ENCODE measurements at places on chromosomes 11 and 22.

- no peak overlapping the region for H3K27ac ChIP-seq
- H3K27me3 ChIP-seq: no peaks in the 10 kb centered on the region
- H3K4me1 ChIP-seq: peaks cover 11% of the 10 kb centered on the region
- H3K4me3 ChIP-seq: no peak overlapping the region
- H3K36me3 ChIP-seq: peaks cover 8% of the 10 kb centered on the region
- DNase-seq: no peak
Measured at GRCh38 chr11:95993438-95994298, 69.8 kb upstream of the MTMR2 start.

GRCh38 chr11:72426758-72427157 is 7.6 kb downstream of the CLPB start:
- H3K27me3 ChIP-seq: no peaks in the 10 kb centered on the region
- H3K27ac ChIP-seq: no peak overlapping the region
- DNase-seq: no peak
- peaks cover 3% of the 10 kb centered on the region for H3K36me3 ChIP-seq
- H3K4me3 ChIP-seq: no peak overlapping the region

- H3K27ac ChIP-seq: no peak overlapping the region
- no peaks in the 10 kb centered on the region for H3K4me1 ChIP-seq
Measured at GRCh38 chr22:49812838-49813237, 14.8 kb downstream of the BRD1 start.

- H3K27me3 ChIP-seq: peaks cover 36% of the 10 kb centered on the region
- DNase-seq: no peak
- H3K4me1 ChIP-seq: peaks cover 7% of the 10 kb centered on the region
- H3K36me3 ChIP-seq: no peaks in the 10 kb centered on the region
- H3K4me3 ChIP-seq: no peak overlapping the region
- no peak overlapping the region for H3K27ac ChIP-seq
Measured at GRCh38 chr11:1706634-1707400, 9.8 kb downstream of the KRTAP5-6 start.

DNA sequence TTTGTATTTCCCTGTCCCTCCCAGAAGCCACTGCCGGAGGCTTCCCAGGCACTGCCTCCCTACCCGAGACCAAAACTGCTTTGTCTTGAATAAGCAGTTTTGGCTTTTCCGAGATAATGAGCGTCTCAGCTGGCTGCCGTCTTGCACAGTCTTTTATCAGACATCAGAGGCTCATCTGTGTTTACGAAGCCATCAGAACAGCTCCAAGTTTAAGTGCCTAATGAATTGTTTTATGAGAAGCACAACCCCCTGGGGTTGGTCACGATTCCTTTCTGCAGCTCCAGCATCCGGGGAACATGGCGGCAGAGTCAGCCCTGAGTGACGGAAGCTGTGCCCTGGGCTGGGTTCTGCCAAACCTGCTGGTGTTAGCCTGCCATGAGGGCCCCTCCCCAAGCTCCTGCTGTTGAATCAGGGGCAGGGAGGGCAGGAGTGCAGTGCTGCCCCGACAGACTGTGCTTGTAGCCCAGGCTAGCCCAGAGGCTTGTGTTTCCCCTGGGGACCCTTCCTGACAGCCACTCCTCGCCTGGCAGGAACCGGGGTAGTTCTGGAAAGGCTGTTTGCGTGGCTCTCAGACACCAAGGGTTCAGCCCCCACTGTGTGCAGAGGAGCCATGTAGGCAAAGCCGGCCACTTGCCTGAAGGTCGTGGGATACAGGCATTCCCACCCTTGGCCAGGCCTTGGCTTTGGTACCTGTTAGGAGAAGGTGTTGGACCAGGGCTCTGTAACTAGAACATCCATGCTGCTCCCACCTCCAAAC is 96.1 kb downstream of the MORC2 start:
- H3K27ac ChIP-seq: no peak overlapping the region
- no peaks in the 10 kb centered on the region for H3K4me1 ChIP-seq
- no peak for DNase-seq
- no peaks in the 10 kb centered on the region for H3K36me3 ChIP-seq
- no peak overlapping the region for H3K4me3 ChIP-seq

GRCh38 chr22:48941903-48942575 is 885.6 kb downstream of the BRD1 start:
- peaks cover 14% of the 10 kb centered on the region for H3K4me1 ChIP-seq
- no peak overlapping the region for H3K4me3 ChIP-seq
- peaks cover 12% of the 10 kb centered on the region for H3K27me3 ChIP-seq

GRCh38 chr11:128572965-128573364 is 14.4 kb downstream of the ETS1 start:
- no peak for DNase-seq
- H3K4me1 ChIP-seq: peaks cover 5% of the 10 kb centered on the region
- no peak overlapping the region for H3K27ac ChIP-seq
- H3K36me3 ChIP-seq: peaks cover 1% of the 10 kb centered on the region
- H3K4me3 ChIP-seq: no peak overlapping the region
- H3K27me3 ChIP-seq: peaks cover 83% of the 10 kb centered on the region

GRCh38 chr22:17831501-17832251 is 57.4 kb upstream of the BID start:
- no peak overlapping the region for H3K27ac ChIP-seq
- H3K4me3 ChIP-seq: no peak overlapping the region
- H3K27me3 ChIP-seq: no peaks in the 10 kb centered on the region
- DNase-seq: no peak
- no peaks in the 10 kb centered on the region for H3K36me3 ChIP-seq

DNA sequence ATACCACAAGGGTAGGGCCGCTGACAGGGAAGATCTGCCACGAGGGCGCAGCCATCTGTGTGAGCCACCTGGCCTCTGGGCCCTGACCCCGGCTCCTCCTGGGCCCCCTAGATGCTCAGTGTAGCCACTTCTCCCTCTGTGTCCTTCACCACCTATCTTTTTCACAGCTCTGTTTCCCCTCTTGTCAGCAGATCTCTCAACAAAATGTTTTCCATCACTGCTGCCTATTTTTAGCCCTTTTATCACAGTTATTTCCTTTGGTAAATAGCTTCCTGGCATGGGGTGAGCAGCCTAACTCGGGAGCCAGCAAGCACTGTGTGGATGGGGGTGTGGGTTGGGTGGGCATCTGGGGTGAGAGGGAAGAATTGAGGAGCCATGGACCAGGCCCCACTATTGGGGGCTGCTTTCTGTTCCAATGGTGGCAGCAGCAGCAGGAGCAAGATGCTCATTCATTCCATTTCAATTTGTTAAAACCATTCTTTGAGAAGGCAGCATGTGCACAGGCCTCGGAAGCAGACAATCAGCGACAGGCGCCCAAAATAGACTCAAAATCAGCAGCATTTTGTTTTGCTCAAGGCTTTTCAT is 135.2 kb upstream of the NAV2 start:
- no peaks in the 10 kb centered on the region for H3K36me3 ChIP-seq
- no peak overlapping the region for H3K4me3 ChIP-seq
- no peak for DNase-seq
- H3K27ac ChIP-seq: no peak overlapping the region
- H3K4me1 ChIP-seq: no peaks in the 10 kb centered on the region

DNA sequence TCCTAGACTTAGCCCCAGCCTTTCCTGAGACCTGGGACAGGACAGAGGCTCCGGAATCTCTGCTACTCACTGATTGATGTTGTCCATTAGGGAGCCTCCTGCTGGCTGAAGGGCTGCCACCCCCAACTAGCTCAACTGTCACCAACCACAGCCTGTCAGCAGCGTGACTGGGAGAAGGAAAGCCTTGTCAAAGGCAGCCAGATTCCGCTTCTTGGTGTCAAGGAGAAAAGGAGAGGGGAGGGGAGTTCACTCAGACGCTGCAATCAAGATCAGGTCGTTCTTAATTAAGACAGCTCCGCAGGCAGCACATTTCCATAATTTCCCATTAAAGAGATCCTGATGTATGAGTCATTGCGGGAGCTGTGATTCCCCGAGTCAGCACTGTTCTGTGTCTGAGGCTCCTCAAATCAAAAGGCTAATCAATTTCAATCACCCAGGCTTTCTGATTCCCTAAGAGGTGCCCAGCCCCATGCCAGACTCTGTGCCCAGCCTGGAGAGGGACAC is 152.8 kb upstream of the ZBED5 start:
- DNase-seq: no peak
- peaks cover 30% of the 10 kb centered on the region for H3K27me3 ChIP-seq
- H3K4me1 ChIP-seq: peaks cover 4% of the 10 kb centered on the region
- H3K4me3 ChIP-seq: no peak overlapping the region

- H3K4me1 ChIP-seq: peaks cover 4% of the 10 kb centered on the region
- H3K4me3 ChIP-seq: no peak overlapping the region
- H3K27ac ChIP-seq: no peak overlapping the region
- DNase-seq: peak; percentile 79
Measured at GRCh38 chr11:130213143-130213978, 53.8 kb downstream of the ST14 start.

DNA sequence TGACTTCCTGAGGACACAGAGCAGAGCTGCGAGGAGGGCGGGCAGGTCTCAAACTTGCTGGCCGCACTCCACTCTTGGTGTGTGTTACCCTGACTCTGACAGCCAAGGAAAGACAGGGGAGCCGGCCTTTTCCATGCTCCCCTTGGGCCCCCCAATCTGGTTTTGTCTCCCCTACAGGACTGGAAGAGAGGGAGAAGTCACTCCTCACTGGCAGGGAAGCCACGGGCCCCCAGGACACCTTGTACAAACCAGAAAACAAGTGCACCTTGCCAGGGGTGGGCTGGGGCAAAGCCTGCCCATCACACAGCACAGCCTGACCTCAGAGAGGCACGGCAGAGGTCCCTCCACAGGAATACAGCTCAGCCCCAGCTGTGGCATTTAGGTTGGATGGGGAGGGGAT is 20.2 kb downstream of the CBX7 start:
- DNase-seq: no peak
- H3K4me1 ChIP-seq: peaks cover 12% of the 10 kb centered on the region
- no peak overlapping the region for H3K27ac ChIP-seq
- no peak overlapping the region for H3K4me3 ChIP-seq
- H3K36me3 ChIP-seq: no peaks in the 10 kb centered on the region

DNA sequence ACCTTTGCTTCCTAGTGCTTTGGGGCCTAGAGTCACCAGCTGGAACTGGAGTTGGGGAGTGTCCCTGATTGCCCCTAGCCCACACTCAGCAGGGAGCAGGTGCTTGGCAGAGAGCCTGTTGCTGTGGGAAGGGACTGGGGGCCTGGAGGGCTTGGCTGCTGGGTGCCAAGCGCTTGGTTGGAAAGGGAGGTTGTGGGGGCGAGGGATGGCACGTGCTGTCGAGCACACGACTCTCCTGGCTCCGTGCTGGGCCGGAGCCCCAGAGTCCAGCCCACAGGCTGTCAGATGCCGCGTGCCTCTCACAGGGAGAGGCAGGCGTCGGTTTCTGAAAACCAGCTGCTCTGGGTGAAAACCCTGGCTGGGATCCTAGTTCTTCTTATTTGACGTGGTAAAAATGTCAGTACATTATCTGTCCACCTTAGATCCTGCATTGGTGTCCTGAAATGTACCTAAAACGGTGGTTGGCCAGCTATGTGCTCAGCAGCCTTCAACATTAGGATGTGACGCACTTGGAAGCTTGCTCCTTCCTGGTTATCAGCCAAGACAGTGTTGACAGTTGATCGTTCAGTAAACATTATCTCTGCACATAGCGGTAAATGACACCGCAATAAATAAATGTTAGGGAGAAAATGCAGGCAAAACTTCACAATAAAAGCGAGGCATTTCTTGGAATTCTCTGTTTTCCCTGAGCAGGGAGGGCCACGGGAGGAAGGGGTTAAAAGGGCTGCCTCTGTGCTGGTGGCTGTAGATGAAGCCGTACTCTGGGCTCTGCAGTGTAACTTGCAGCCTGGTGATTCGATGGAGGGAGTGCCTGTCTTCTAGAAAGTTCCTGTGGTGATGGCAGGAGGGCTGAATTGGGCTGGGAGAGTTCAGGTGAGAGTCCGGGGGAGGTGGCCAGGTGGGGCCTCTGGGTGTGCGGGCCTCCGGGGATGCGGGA is 29.2 kb downstream of the GRAMD4 start:
- peak overlapping the region; percentile 56 for H3K27ac ChIP-seq
- H3K36me3 ChIP-seq: peaks cover 3% of the 10 kb centered on the region
- DNase-seq: no peak
- H3K4me3 ChIP-seq: no peak overlapping the region

- H3K36me3 ChIP-seq: no peaks in the 10 kb centered on the region
- DNase-seq: no peak
- peaks cover 3% of the 10 kb centered on the region for H3K27me3 ChIP-seq
- H3K4me1 ChIP-seq: peaks cover 14% of the 10 kb centered on the region
- no peak overlapping the region for H3K4me3 ChIP-seq
Measured at GRCh38 chr11:110857892-110858546, 145.8 kb upstream of the ARHGAP20 start.

DNA sequence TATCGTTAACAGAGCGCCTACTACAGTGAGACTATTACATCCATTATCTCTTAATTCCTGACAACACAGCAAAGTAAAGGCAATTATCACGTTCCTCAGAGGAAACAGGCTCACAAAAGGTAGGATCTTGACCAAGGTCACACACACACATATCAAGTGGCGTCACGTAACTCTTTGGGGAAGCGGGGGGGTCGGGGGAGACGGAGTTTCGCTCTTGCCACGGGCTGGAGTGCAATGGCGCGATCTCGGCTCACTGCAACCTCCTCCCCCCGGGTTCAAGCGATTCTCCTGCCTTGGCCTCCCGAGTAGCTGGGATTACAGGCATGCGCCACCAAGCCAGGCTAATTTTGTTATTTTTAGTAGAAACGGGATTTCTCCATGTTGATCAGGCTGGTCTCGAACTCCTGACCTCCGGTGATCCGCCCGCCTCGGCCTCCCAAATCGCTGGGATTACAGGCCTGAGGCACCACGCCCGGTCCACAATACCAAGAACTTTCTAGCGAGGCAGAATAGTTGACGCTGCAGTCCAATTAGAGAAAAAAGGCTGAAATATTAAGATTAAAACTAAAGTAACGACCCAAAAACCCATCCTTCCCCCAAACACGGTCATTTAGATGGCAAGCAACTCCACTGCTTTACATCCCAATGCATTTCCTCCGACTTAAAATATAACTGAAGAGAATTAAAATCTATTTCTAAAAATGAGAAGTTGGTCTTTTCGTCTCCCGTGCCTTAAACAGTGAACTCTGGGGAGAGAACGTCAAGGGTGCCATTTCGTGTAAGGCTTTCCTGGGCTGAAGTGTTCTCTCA is 1.2 kb downstream of the DDX17 start:
- no peak for DNase-seq
- no peaks in the 10 kb centered on the region for H3K27me3 ChIP-seq
- peaks cover 24% of the 10 kb centered on the region for H3K36me3 ChIP-seq
- H3K27ac ChIP-seq: peak overlapping the region; percentile 98

GRCh38 chr11:65492637-65493366 is 6.0 kb upstream of the MALAT1 start:
- H3K27ac ChIP-seq: peak overlapping the region; percentile 5
- H3K27me3 ChIP-seq: no peaks in the 10 kb centered on the region
- H3K4me3 ChIP-seq: peak overlapping the region; percentile 35
- H3K4me1 ChIP-seq: peaks cover 65% of the 10 kb centered on the region

- no peaks in the 10 kb centered on the region for H3K27me3 ChIP-seq
- H3K4me3 ChIP-seq: no peak overlapping the region
- peaks cover 2% of the 10 kb centered on the region for H3K36me3 ChIP-seq
- H3K27ac ChIP-seq: peak overlapping the region; percentile 9
- H3K4me1 ChIP-seq: no peaks in the 10 kb centered on the region
- DNase-seq: no peak
Measured at GRCh38 chr22:17870407-17870806, 96.1 kb upstream of the BID start.

GRCh38 chr11:61162092-61162941 is 1.1 kb upstream of the VPS37C start:
- H3K36me3 ChIP-seq: peaks cover 1% of the 10 kb centered on the region
- H3K27me3 ChIP-seq: no peaks in the 10 kb centered on the region
- H3K4me3 ChIP-seq: peak overlapping the region; percentile 85
- peak overlapping the region; percentile 95 for H3K27ac ChIP-seq
- peaks cover 42% of the 10 kb centered on the region for H3K4me1 ChIP-seq

Measured in progenitor cell of endocrine pancreas (in vitro differentiated cells).